ENCODE measurements at places on chromosomes 3 and 15.

- no peak for DNase-seq
These were observed 124.3 kb upstream of the PRICKLE2 start for GRCh38 chr3:64349551-64349950.

DNA sequence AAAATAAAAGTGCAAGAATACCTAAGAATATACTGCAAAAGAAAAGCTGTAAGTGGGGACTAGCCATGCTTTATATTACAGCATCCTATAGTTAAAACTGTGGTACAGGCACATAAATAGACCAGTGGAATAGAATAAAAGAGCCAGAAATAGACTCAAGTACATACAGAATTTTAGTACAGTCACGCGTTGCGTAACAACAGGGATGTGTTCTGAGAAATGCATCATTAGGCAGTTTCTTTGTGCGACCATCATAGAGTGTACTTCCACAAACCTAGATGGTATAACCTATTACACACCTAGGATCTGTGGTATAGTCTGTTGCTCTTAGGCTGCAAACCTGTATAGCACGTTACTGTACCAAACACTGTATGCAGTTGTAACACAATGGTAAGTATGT is 61.8 kb downstream of the PCCB start:
- no peak for DNase-seq

GRCh38 chr3:47491777-47492176 is 16.0 kb upstream of the SCAP start:
- DNase-seq, result no peak

DNA sequence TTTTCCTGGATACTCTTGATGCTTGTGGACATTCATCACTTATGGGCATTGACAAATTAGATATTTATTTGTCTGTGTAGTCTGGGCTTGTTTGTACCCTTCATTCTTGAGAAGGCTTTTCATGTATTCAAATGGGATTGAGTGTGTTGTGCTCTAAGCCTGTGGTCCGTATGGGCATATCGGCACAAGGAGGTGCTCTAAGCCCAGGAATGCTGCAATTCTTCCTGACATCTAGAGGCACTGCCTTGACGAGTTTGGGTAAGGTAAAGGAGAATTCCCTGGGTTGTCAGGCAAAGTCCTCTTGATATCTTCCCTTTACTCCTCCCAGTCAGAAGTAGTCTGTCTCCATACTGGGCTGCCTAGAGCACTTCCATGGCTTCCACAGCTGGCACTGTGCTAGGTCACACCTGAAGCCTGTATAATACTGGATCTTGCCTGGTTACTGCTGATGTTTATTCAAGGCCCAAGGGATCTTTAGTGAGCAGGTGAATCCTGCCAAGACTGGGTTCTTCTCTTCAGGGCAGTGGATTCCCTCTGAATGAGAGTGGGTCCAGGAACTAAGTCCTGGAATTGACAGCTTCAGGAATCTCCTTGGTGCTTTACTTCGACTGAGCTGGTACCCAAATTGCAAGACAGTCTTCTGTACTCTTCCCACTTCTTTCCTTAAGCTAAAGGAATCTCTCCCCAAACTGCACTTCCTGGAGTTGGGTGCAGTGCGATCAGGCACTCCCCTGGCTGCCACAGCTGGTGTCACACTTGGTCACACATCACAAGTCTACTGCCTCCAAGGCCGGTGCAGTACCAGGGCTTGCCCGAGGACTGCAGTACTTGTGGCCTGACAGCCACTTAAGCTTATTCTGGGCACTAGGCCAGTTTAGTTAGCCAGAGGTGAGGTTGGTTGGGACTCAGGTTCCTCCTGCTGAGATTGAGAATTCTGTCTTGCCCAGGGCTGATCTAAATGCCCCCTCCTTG is 46.0 kb downstream of the GALK2 start:
- DNase-seq, result peak; percentile 86

DNA sequence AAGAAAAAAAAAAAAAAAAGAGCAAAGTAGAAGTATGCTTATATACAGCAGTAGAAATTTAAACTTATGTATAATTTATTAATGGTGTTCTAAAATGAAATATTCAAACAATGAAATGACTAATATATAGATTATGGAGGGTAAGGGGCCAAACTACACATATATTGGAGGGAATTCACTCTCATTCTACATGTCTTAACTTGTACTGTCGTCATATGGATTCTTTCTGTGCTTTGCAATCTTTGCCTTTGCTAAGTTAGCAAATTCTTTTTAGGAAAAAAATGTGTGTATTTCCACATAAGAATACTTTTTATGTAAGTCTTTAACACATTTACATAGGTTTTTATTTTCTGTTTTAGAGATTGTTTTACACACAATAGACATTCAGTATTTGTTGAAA is 118.9 kb upstream of the MBNL1 start:
- no peak for DNase-seq

- DNase-seq, result peak; percentile 69
These were observed 440 bp downstream of the PRTG start for GRCh38 chr15:55742498-55742926.

DNA sequence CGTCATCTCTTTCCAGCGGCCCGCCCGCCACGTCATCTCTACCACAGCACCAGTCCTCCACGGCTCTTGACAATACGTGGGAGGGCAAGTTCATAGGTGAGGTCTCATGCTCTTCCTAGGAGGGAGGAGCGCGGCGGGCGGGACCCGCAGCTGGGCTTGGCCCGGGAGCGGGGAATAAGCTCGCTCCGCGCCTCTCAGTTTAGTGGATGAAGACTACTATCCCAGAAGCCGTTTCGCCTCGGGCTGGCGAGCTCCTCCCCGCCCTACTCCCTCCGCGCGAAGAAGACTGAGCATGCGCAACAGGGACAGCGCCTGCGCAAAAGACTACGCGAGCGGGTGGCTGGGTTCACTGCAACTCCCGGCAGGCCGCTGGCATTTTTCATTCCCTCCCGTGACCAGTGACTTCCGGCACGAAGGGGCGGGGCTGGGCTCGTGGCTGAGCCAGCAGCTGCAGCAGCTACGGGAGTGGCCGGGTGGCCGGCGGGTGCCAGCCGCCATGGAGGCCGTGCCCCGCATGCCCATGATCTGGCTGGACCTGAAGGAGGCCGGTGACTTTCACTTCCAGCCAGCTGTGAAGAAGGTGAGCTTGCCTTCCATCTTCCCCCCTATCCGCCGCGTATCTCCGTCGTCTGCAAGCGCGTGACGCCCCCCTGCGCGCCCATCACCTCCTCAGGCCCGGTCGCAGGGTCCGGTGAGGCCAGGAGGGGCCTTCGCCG is at the start of gene PTPN23:
Gene PTPN23 (plus strand): TSS at position 421 of the 716 bp plus-strand sequence. CDS start 76 bp downstream, at position 497.
- DNase-seq, result peak; percentile 100

DNA sequence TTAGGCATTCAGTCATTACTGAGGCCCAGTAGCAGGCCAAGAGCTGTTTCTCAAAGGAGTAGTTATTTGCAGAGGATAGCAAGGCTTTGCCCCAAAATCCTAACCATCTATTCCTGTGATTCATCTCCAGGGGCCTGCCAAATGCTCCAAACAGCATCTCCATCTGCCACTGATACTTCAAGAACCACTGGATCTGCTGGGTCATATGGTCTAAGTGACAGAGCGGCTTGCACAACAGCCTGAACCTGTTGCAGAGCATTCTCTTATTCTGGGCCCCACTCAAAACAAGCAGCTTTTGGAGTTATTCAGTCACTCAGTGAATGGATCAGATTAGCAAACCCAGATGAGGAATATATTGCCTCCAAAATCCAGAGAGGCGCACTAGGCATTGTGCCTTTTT is 68.8 kb upstream of the ALDH1A3 start:
- no peak for DNase-seq

- DNase-seq, result no peak
These were observed 56.6 kb upstream of the FAM3D start for GRCh38 chr3:58723173-58723572.

DNA sequence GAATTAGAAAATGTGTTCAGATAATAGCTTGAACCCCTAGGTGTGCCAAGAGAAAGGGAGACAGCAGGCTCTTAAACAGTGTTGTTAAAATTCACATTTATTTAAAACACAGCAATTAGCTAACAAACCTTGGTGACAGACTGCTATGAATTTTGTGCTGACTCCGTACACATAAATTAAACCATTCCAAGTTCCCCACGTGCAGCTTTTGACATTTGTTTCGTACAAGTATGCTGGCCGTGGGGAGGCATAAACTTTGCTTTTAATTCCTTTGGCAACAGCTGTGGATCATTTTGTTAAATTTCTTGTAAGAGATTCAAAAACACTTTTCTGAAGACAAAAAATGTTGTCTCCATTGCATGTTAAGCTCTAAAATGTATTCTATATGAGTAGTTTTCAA is 465.3 kb downstream of the FGF12 start:
- DNase-seq, result no peak

DNA sequence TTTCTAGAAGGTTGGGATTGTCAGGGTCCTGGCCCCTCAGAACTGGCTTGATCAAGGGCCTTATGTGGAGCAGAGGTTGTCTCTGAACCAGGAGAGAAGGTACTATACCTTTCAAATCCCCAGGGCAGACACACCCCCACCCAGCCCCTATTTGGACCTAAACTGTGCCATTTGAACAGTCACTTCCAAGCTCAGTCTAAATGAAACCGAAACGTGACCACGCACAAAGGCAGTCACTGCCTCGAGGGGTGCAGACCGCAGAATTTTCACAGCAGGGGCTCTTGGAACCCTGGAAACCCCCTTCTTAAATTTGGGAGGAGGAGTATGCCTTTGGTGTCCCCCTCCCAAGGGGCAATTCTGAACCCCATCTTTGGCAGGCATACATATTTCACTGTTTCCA is 53.7 kb downstream of the GRIP2 start:
- DNase-seq, result peak; percentile 24
